Hypothalamus (tissue), 51 donors: ENCODE measurements at places on chromosomes 4 and X.

GRCh38 chr4:169971456-169972015 lies 54.7 kb downstream of the MFAP3L start:
- DNase-seq, result peak; percentile 29

- no peak for DNase-seq
Measured at GRCh38 chr4:108825737-108826136, 62.9 kb upstream of the ETNPPL start.

DNA sequence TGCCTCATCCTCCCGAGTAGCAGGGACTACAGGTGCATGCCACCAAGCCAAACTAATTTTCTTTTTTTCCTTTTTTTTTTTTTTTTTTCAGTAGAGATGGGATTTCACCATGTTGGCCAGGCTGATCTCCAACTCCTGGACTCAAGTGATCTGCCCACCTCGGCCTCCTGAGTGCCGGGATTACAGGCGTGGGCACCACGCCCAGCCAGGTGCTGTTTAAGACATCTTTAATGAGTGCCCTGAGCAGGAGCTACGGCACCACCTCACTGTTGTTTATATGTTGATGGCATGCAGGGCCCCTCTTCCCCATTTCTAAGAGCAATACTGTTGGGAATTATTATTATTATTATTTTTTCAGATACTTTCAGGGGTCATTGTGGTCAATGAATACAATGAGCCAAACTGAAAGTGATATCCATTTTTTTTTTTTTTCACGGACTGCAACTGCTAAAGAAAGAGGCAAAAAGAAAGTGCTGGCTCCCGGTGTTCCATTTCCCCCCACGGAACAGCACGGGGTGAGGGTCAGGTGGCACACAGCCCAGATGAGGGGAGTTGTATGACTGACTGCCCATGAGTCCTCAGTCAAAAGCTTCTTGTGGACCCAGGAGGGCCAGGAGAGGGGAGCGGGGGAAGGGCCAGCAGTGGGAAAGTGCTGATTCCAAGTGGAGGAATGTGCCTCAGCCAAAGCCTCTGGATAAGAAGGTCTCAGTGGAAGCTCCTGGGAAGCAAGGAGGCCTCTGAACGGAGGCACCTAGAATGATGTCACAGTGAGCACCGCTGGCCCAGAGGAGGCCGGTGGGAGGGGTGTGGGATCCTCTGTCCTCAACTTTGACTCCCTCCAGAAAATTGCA lies 101.8 kb upstream of the HPF1 start:
- DNase-seq, result no peak

GRCh38 chrX:154488336-154489075 lies 1.9 kb downstream of the SLC10A3 start:
- no peak for DNase-seq

GRCh38 chr4:138868562-138868961 lies 147.0 kb upstream of the NOCT start:
- DNase-seq, result no peak

GRCh38 chr4:42112846-42113245 lies 39.6 kb downstream of the BEND4 start:
- no peak for DNase-seq

DNA sequence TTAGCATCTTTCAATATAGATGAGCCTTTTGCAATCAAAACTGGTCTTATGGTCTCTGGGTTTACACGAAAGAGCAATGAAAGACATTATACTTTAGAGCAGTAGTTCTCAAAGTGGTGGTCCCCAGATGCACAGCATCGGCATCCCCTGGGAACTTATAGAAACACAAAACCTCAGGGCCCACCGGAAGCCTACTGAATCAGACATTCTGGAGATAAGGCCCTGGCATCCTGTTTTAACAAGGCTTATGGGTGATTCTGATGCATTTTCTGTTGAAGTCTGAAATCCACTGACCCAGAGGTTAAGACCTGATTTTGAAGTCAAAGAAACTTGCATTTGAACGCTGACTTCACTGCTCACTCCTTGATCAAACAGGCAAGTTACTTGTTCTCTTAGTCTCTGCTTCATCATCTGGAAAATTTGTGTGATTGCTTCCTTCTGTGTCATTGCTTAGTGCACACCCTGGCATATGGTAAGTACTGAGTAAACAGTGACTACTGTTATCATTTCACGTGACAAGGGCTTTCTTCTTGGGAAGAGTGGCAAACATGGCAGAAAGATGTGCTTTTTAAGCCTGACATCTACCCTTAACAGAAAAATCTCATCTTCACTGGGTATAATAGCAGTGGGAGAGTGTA lies 14.5 kb downstream of the CHRNA9 start:
- DNase-seq, result no peak

- DNase-seq, result no peak
Measured at GRCh38 chrX:65589304-65589703, 54.7 kb upstream of the LAS1L start.

DNA sequence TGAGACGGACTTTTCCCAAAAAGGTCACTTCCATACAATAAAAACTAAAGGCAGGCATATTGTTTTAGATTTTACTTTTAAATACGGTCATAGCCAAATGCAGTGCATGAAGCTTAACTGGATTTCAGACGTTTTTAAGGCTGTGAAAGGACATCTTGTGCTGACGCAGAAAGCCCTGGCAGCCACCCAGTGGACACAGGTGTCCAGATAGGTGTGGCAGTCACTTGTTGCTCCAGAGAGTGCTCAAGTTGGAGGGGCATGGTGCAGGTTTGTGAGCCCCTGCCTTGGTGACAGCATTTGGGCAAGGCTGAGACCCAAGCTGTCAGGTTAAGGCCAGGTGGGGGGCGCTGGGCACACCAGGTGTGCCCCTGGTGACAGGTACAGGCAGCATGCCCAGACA lies 135.8 kb upstream of the TBL1X start:
- DNase-seq, result no peak

DNA sequence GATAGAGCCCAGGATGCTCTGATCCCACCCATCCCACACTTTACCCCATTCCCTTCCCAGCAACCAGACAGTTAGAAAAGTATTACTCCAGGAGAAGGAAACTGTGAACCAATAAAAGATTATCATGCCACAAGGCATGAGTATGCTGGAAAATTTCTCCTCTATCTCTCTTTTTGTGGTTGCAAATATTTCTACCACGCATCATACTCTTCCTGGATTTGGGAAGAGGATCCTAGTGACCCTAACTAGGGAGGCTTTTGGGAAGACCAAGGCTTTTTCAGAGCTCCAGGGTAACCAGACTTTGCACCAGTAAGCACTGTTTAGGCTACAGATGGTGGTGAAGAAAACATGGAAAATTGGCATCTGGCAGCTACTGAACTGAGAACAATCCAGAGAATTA lies 257.6 kb upstream of the CLNK start:
- DNase-seq, result no peak
